ENCODE measurements at places on chromosomes 13 and 19.

DNA sequence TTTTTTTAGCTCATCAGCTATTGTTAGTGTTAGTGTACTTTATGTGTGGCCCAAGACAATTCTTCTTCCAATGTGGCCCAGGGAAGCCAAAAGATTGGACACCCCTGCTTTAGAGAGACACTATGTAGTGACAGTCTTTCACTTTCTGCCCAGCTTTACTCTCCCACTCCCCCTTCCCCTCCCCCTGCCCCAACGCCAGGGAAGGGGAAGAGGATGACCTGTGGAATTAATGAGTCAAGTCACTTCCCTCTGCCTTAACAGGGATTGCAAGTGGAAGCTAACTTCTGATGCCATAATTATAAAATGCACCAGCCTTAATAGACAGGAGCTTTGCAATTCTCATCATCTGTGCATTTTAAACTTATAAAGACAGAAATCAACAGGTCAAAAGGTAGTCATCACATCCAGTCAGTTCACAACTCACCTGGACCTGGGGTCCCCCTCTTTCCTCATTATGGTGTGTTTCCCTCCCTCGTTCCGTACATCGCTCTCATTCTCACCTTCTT, 1.6 kb downstream of the ZNF415 start:
- no peak for DNase-seq

DNA sequence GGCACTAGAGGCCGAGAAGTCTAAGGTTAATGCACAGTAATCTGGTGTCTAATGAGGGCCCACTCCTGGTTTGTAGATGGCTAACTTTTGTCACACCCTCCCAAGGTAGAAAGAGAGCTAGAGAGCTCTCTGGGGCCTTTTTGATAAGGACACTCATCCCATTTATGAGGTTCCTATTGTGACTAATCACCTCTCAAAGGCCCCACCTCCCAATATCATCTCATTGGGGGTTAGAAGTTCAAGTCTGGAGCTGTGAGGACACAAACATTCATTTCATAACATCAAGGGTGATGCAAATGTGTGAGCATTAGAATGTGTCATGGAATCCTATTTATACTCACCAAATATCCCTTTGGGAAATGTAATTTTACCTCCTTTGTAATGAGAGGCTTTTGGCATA, 79.2 kb upstream of the SLC10A2 start:
- DNase-seq, result no peak

- no peak for DNase-seq
Measured at GRCh38 chr19:39941151-39941550, 6.7 kb upstream of the FCGBP start.

GRCh38 chr13:109644069-109644750, 142.2 kb downstream of the IRS2 start:
- DNase-seq, result no peak

GRCh38 chr19:370641-371330, 26.2 kb upstream of the MIER2 start:
- DNase-seq, result no peak

- DNase-seq, result no peak
Measured at GRCh38 chr13:25371158-25371874, 458 bp upstream of the ATP8A2 start.
